ENCODE measurements at places on chromosomes 7 and 10. TPM values are rescaled to one million over a fixed set of nuclear protein-coding genes. Genes with fewer than 3 reads are reported as not detected.

DNA sequence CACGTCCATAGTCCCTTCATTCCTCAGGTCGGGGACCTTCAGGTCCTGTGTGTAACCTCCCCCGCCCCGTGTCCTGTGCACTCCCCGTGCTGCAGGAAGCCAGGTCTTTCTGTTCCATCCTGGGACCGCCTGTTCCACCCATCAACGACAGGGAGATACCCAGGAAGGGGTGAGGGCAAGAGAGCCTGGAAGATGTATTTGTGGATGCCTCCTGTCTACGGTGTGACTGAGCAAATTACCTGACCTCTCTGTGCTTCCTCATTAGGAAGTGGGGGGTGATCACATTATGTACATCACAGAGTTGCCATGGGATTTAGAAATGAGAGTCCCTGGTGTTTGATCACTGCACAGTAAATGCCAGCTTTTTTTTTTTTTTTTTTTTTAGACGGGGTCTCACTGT, 46.3 kb downstream of the GRID2IP start:
- no peak for DNase-seq

GRCh38 chr10:17605936-17606335, 11.2 kb downstream of the HACD1 start:
- no peak for DNase-seq

DNA sequence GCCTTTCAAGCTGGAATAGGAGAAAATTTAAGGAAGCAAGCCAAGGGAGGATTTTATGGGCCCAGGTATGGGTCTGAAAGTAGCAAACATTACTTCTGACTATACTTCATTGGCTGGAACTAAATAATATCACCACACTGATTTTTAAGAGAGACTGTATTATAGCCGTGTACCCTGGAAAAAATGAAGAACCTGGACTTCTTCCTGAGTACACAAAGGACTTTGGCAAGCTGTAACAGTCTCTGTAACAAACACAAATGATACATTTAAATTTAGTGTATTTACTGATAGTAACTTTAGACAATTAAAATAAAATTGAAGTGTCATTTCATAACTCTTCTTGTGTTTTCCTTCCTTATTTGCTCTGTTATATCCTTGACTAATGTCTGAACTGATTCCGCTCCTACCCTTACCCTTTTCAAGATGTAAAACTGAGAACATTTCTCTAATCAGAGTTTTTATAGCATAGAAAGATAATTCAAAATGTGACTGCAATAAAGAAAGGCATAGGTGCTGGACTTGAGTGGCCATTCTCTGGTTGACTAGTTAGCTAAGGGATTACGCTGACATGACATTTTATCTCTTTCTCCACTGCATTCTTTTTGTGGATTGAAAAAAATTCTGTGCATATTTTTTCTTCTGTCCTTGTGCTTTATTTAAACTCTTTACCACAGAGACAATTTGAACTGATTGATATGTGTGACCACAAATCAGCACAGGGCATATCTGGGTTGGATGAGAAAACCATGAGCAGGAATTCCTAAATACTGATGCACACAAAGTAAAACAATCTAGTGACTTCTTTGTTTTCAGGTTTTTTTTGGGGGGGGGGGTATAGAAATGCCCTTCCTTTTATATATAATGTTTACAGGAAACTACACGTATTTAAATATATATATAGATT, 349.7 kb downstream of the MDFIC start:
- DNase-seq = no peak

DNA sequence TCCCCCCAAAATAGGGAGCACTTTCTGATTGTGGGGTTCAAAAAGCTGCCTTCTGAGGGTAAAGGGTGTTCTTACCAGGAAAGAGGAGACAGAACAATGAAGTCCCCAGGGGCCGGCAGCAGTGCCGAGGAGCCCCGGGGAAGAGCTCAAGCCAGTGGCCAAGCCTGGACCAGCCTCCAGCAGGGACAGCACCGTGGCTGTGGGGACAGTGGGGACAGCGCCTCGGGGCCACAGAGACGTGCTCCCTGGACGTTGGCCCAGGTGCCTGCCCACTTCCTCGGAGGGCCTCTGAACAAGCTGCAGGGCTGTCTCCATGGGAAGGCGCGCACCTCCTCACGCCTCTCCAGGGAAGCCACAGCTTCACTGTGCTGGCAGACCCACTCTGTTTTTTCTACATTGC, 312.6 kb downstream of the PTPRN2 start:
- no peak for DNase-seq

GRCh38 chr10:61115897-61116296, 171.9 kb upstream of the RHOBTB1 start:
- DNase-seq = no peak

- DNase-seq = no peak
These were observed 724.2 kb upstream of the CELF2 start for GRCh38 chr10:10293481-10293951.

DNA sequence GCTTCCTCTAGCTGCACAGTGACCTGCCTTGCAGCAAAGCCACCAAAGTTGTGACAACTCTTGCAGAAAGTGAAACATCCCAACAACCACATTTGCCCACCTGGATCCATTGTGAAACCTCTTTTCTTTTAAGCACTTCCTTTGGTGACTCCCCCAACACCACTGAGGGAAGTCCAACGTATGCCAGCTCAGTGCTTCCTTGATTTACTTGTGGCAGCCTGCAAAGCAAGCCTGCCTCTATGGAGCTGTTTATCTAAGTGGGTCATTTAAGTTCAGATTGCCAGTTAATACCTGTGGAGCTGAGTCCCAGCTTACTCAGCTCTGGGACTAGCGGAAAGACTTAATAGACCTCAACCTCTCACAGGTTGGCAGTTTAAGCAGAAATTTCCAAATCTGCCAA, 230.8 kb upstream of the GHITM start:
- DNase-seq = no peak

Gene CNPY1
- total RNA-seq = not detected

DNA sequence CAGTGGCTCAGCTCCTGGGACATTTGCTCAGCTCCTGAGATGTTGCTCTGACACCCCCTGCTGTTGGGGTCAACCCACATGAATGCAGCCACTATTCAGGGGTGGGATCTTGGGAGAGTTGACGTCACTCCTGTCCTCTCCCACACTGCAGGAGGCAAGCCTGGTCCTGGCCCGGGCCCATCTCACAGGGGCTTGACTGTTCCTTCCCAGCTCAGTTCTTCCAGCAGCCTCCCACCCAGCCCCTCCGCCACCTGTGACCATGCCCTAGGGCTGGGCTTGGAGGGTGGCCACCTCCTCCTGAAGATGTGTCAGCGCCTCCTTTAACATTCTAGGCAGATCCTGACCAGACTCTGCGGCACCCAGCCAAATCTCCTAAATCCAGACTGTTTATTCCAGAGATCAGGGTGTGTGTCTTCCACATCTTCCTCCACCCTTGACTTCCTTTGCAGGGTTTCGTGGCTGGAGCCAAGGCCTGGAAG, 19.1 kb upstream of the OPALIN start:
- no peak for DNase-seq

- no peak for DNase-seq
These were observed 65.8 kb downstream of the MGMT start for GRCh38 chr10:129532838-129533237.

Gene PNLIPRP1
- not detected for total RNA-seq

DNA sequence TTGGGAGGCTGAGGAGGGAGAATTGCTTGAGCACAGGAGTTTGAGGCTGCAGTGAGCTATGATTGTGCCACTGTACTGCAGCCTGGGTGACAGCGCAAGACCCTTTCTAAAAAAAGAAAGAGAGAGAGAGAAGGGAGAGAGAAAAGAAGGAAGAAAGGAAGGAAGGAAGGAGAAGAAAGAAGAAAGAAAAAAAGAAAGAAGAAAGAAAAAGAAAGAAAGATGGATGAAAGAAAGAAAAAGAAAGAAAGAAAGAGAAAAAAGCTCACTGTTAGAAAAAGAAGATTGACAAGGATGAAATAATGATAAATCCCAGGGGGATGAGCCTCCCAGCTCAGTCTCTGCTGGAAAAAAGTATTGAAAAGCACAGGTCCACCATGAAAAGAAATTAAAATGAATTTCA, 22.8 kb upstream of the CARD11 start:
- DNase-seq = no peak

Gene IGF2BP3
- 6.7 TPM for total RNA-seq

DNA sequence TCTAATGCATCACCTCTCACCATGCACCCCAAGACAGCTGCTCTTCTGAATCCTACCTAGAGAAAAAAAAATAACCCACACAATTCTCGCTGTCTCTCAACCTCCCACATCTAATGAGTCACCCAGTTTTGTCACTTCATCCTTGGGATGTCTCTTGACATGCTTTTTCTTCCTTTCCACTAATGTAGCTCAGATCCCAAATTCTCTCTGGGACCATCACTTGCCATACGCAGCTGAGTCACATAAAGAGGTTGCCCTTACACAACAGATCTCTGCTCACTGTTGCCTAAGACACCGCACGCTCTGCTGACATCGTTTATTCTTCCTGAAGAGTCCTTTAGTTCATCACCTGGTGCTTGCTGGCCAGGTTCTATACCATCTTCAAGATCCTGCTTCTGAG, 606.0 kb upstream of the GALNT17 start:
- no peak for DNase-seq

DNA sequence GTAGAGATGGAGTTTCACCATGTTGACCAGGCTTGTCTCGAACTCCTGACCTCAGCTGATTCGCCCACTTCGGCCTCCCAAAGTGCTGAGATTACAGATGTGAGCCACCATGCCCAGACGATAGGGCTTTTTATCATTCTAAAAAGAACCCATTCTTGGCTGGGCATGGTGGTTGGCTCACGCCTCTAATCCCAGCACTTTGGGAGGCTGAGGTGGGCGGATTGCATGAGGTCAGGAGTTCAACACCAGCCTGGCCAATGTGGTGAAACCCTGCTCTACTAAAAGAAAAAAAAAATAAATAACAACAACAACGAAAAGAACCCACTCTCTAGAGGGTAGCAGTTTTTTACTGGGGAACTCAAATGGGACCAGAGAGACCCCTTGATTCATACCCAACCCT, 112.7 kb downstream of the PLXDC2 start:
- no peak for DNase-seq

Gene CYP26C1
- 0.54 TPM for total RNA-seq

GRCh38 chr7:8391353-8392062, 41.9 kb upstream of the NXPH1 start:
- no peak for DNase-seq

All from hematopoietic multipotent progenitor cell (in vitro differentiated cells).